Adipocyte (in vitro differentiated cells): ENCODE measurements at places on chromosomes 7 and 10.

DNA sequence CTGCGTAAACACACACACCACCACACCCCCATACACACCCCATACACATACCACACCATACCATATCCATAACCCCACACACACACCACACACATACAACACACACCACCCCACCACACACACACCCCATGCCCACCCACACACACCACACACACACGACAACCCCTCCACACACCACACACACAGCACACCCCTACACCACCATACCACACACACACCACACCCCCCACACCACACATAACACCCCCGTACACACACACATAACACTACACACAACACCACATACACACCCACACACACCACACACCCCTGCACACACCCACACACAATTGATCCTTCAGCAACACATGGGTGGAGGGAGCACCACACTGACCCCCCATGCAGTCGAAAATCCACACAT is 50.3 kb upstream of the BMS1 start:
- no peak for DNase-seq

GRCh38 chr7:117074378-117074777 is 121.1 kb downstream of the ST7 start:
- DNase-seq: no peak

DNA sequence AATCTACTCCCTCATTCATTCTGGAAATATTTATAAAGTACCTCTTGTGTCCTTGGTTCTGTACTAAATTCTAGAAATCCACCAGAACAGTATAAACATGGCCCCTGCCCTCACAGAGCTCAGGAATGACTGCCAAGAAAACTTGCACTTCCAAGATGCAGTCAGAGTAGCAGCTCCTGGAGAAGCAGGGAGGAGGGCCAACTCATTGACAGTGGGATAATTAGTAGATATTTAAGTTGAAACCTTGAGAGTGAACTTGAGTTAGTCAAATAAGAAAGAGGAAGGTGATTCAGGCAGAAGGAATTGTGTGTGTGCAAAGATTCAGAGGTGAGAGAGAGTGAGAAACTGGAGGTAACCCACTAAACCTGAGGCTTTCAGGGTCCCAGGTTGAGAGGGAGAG is 182.2 kb upstream of the INHBA start:
- DNase-seq: peak; percentile 46

DNA sequence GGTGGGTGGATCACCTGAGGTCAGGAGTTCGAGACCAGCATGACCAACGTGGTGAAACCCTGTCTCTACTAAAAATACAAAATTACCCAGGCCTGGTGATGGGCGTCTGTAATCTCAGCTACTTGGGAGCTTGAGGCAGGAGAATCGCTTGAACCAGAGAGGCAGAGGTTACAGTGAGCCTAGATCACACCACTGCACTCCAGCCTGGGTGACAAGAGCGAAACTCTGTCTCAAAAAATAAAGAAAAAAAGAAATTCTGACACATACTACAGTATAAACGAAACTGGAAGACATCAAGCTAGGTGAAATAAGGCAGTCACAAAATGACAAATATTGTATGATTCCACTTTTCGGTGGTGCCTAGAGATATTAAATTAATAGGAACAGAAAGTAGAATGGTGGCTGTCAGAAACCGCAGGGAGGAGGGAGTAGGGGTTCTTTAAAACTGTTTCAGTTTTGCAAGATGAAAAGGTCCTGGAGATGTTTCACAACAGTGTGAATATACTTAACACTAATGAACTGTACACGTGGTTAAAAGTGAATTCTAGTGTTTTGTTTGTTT is 23.2 kb downstream of the PILRA start:
- DNase-seq: no peak

DNA sequence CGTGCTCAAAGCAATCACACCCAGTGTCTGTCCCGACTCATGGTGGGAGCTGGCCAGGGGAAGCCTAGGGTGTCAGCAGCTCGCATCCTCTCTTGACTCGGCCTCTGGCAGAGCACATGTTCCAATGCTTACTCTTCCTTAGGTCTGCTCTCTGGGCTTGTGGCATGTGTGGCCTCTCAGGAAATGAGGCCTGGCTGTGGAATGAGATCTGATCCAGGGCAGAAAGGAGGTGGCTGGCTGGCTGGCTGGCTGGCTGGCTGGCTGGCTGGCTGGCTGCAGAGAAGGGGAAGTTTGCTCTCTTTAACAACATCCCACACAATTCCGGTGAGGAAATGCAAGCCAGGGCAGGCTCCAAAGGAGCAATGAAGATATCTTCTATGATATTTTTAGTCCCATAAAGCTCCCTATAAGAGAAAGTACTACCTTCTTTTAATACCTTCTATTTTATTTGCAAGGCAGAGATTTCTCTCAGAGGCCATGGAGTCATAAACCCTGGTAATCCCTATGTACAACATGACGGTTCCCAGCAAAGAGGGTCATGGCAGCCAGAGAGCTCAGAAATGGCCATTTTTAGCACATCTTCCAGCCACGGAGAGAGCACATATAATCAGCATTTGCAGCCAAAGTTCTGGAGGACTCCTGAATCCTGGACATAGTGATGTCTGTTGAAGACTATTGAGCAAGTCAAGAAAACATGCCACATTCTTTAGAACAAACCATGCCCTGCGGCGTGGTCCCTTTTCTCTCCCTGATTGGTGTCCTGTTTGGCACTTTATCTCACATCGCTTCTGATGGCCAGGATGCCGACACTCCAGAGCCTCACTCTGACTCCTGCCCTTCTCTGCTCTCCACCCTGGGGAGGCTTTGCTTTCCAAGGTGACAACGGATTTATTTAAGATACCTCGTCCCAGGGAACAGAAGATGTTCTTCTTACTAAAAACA is 153.7 kb downstream of the FANK1 start:
- DNase-seq: peak; percentile 71

DNA sequence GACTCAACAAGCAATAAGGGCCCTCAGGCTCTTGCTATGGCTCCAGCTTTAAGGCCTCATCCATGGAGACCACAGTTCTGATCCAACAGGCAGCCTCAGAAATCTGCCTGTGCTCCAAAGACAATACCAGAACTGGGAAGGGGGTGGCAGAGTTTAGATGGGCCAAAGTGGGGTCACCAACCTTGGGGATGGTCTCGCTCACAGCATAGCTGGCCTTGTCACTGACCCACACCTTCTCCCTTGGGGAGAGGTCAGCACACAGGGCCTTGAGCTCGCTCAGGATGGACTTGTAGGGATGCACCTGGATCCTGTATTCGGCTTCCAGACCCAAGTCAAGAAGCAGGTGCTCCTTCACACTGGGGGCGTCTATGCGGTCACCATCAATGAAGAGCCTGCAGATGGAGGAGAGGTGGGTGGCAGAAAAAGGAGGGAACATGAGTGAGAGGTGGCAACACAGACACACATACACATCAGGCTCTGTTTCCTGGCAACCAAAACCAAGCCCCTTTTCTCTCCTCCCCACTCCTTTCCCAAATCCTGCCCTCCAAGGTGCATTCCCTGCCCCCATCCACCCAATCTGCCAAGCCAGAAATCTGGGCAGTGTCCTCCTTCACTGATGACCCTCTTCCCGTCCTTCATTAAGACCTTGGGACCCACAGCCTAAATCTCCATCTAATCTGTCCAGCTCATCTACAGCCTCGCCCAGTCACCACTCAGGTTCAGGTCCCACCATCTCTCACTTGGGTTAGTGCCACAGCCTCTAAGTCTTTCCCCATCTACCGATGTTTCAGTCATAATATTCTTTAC is 40.9 kb downstream of the XPNPEP1 start:
- DNase-seq: no peak
